ENCODE measurements at places on chromosomes 1 and 21.

DNA sequence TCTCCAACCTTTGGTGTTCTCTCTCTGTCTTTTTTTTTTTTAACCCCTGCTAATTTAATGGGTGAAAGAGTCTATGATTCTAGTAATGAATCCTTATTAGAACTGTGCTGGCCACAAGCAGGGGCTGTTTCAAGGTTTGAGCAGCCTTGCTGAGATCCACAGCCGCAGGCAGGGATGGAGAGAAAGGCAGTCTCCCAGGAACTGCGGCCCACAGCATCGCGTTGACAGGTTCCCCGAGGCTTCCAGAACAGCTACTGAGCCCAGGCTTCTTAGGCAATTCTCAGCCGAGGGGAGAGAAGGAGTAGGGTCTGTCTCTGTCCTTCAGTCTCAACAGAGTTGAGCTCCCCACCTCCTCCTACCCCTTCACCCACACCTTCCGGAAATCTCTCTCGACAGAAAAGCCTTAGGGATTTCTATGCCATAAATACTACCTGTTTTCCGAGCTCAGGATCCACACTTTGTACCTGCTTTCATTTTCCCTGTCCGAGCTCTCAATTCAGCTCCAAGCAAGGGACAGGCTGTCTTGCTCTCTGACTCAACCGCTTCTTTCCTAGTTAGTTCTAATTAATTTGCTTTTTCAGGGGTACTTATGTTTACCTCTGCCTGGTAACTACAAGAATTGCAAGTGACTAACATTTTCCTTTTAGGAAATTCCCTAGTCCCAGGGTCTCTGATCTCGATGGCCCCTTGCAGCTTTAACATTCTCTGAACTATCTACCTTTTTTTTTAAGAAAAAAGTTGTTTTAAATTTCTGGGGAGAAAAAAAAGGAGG, 6.7 kb upstream of the CASZ1 start:
- no peak for DNase-seq

DNA sequence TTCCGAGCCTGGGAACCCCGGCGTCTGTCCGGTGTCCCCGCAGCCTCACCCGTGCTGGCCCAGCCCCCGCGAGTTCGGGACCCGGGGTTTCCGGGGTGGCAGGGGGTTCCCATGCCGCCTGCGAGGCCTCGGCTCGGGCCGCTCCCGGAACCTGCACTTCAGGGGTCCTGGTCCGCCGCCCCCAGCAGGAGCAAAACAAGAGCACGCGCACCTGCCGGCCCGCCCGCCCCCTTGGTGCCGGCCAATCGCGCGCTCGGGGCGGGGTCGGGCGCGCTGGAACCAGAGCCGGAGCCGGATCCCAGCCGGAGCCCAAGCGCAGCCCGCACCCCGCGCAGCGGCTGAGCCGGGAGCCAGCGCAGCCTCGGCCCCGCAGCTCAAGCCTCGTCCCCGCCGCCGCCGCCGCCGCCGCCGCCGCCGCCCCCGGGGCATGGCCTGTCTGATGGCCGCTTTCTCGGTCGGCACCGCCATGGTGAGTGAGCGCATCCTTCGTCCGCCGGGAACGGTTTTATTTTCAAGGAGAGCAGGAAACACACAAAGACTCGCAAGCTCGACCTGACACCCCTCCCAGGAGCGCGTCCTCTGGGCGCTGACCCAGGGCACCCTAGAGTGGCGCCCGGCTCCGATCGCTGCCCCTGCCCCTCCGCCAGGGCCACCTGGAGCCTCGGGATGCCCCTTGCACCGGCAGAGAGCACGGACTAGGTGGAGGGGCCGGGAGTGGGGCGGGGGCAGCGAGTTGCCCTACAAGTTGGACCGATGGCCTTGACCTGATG, at the start of gene ABCG1:
TSS of gene ABCG1 (plus strand) at position 305 of the 770 bp plus-strand sequence. CDS start at position 428, 123 bp downstream.
- peak; percentile 44 for DNase-seq

GRCh38 chr21:30717105-30717504, 1.5 kb downstream of the KRTAP21-3 start:
- no peak for DNase-seq

- DNase-seq = no peak
These were observed 104.3 kb upstream of the ADAR start for GRCh38 chr1:154712166-154712810.

GRCh38 chr1:90387805-90388204, 329.3 kb downstream of the BARHL2 start:
- DNase-seq = no peak

GRCh38 chr1:201761871-201762270, 67.1 kb upstream of the IPO9 start:
- no peak for DNase-seq

DNA sequence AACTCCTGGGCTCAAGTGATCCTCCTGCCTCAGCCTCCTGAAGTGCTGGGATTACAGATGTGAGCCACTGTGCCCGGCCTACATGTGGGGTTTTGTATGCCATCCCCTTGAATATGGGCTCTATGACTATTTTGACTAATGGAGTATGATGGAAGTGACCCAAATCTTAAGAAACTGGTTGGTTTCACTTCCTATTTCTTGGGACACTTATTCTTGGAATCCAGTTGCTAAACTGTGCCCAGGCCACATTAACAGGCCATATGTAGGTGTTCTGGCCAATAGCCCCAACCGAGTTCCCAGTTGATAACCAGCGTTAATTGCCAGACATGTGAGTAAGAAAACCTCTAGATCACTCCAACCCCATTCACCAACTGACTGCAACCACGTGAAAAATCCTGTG, 36.3 kb upstream of the CLIC4 start:
- DNase-seq = no peak

GRCh38 chr1:91122106-91122717, 100.4 kb upstream of the ZNF644 start:
- DNase-seq = no peak

GRCh38 chr1:11951901-11952300, 17.4 kb downstream of the PLOD1 start:
- DNase-seq = no peak

DNA sequence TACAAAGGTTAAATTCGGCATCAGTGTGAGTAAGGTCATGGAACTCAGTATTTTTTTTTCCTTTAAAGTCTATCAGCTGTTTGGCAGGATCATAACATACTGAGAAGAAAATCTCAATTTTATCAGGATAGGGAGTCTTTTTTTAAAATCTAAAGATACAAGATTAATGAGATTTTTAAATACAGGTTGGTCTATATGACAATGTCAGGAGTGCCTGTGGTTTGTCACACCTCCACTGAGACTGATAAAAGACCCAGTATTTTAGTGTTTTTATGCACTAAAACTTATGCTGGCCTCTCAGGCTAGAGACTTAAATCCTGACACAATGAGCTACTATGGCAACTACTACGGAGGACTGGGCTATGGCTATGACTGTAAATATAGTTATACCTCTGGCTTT, at the start of gene KRTAP20-3:
TSS of gene KRTAP20-3 (plus strand) at position 301 of the 400 bp plus-strand sequence.
- no peak for DNase-seq

- DNase-seq = peak; percentile 68
These were observed 37.1 kb upstream of the EPB41 start for GRCh38 chr1:28877132-28877781.

- no peak for DNase-seq
These were observed 152.9 kb downstream of the DHRS3 start for GRCh38 chr1:12465126-12465525.

- DNase-seq = peak; percentile 48
These were observed 2.7 kb downstream of the FAM110D start for GRCh38 chr1:26161415-26162219.

- no peak for DNase-seq
These were observed 19.5 kb downstream of the NUAK2 start for GRCh38 chr1:205301842-205302588.

- DNase-seq = no peak
These were observed 6.4 kb downstream of the ARHGEF19 start for GRCh38 chr1:16205891-16206546.

GRCh38 chr1:167676916-167677848, 44.6 kb upstream of the MPZL1 start:
- DNase-seq = no peak

GRCh38 chr1:63640633-63641567, 47.7 kb downstream of the PGM1 start:
- no peak for DNase-seq

Measured in stimulated activated CD4-positive, alpha-beta T cell treated with anti-CD3 and anti-CD28 coated beads, Interleukin-12 subunit alpha, Interleukin-12 subunit beta, amount 100 ng/mL, for 4 hours (primary cell).